ENCODE measurements at places on chromosomes 3 and 15. TPM values are rescaled to one million over a fixed set of nuclear protein-coding genes. Genes with fewer than 3 reads are reported as not detected.

The SLC9A9 gene
- total RNA-seq = 0.23 TPM

The FAM107A gene
- total RNA-seq = 0.17 TPM

The PLXND1 gene
- 89.1 TPM for total RNA-seq

The CYP1A1 gene
- total RNA-seq = 1.8 TPM

The FAM227B gene
- 1.0 TPM for total RNA-seq
